ENCODE measurements at places on chromosomes 4 and X.

- no peak for DNase-seq
Measured at GRCh38 chr4:26238778-26239679, 81.8 kb upstream of the RBPJ start.

- DNase-seq: no peak
Measured at GRCh38 chr4:8001564-8002355, 62.1 kb upstream of the AFAP1 start.

DNA sequence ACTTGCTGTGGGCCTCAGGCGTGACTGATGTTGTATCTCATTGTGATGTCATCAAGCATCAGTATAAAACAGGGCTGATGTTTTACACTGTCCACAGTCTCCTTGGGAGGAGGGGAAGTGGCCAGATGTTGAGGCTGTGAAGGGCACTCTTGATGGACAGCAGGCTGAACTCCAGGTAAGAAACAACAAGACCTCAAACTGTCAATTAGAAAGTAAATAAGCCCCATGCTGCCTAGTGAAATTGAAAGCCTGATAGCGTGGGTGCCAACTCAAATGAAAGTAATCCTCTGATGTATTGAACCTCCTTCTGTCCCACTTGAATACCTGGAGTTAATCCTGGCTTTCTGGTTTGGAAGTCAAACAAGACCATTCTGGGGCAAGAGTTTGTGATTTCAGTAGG, 19.7 kb downstream of the VSIG1 start:
- no peak for DNase-seq

DNA sequence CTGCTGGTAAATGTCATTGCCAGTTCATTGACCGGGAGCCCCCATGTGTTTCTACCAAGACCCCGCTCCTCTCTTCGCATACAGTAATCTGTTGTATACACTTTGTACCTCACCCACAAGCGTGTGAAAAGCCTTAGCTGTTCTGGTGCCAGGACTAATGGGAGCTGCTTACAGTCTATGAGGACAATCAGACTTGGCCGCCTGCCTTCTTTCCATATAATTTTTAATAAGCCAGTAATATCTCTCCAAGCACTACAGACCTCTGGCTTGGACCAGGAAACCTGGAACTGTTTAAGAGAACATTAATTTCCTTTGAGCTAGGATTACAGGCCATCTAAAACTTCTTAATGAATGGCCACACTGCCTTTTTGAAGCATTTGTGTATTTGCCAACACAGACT, 149.7 kb upstream of the MSX1 start:
- no peak for DNase-seq

- no peak for DNase-seq
Measured at GRCh38 chr4:178917756-178918155, 1475.5 kb upstream of the AGA start.

- no peak for DNase-seq
Measured at GRCh38 chr4:143412420-143412758, 75.7 kb downstream of the GAB1 start.

GRCh38 chrX:11097933-11098332, 13.2 kb upstream of the HCCS start:
- no peak for DNase-seq

DNA sequence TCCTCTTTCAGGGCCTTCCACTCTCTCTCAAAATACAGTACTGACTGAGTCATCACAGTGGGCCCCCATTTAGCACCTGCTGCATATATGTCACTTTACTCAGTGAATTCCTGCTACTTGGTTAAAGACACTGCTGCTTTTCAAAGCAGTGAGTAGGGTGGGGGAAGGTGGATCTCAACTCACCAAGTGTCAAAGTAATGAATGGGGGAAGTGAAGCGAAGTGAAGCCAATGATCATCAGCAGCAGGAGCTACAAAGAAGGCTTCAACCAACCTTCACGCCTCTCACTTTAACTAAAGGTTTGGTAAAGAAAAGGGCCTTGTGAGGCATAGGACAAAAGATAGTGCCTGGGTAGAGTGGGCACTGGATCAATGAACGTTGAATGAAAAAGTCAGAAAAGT, 424.1 kb downstream of the SMARCA1 start:
- no peak for DNase-seq

GRCh38 chr4:1833307-1834046, 22.5 kb downstream of the LETM1 start:
- DNase-seq: no peak

- no peak for DNase-seq
Measured at GRCh38 chrX:125202591-125203248, 117.0 kb upstream of the TEX13C start.

DNA sequence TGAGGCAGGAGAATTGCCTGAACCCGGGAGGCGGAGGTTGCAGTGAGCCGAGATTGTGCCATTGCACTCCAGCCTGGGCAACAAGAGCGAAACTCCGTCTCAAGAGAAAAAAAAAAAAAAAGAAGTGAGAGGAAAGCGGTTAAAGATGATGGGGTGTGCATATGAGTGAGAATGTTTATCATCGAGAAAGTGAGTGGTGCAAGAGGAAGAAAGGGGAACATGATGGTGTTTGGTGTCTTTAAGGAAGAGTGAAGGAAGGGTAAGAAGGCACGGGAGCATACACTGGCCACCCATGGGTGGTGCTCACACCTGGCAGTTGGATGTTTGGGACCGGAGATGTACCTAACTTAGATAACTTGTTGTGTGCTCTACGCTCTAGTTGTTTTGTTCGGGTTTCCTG, 62.2 kb downstream of the STOX2 start:
- no peak for DNase-seq

DNA sequence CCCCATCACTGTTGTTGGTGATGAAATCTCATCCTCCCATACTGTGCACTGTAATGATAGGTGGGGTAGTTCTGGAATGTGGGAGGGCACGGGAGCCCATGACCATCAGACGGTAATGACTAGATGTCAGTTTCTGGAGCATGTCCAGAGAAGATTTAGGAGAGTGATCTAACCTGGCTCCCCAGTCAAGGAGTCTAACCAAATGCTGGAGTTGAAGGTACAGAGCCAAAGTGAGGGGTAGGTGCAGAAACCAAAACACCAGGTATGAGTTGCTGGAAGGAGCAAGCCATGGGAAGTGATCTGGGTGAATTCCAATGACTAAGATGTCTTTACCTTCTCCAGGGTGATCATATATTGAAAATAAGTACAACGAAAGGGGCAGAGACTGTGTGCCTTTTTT, 296.9 kb downstream of the INPP4B start:
- DNase-seq: no peak

- no peak for DNase-seq
Measured at GRCh38 chr4:165359506-165359905, 19.3 kb upstream of the CPE start.
